LHCN-M2 (cell line): ENCODE measurements at places on chromosomes 2 and 18.

- no peak for DNase-seq
Measured at GRCh38 chr2:100218552-100218951, 76.2 kb upstream of the AFF3 start.

GRCh38 chr2:171149986-171150693 lies 10.6 kb downstream of the TLK1 start:
- DNase-seq, result no peak

- no peak for DNase-seq
Measured at GRCh38 chr2:120887741-120888231, 152.1 kb downstream of the GLI2 start.

- DNase-seq, result no peak
Measured at GRCh38 chr2:7324706-7325105, 407.5 kb downstream of the RNF144A start.
